ENCODE measurements at places on chromosomes 7 and 10. TPM values are rescaled to one million over a fixed set of nuclear protein-coding genes. Genes with fewer than 3 reads are reported as not detected.

The GSTO2 gene
- total RNA-seq, result 1.5 TPM

The CACNA2D1 gene
- total RNA-seq, result 7.1 TPM

The ACSL5 gene
- total RNA-seq, result 0.39 TPM

The PRKG1 gene
- total RNA-seq, result 0.01 TPM

The DBNL gene
- 71.2 TPM for total RNA-seq

The C10orf143 gene
- total RNA-seq, result 0.86 TPM

The TMEM168 gene
- 6.5 TPM for total RNA-seq

The CLDN15 gene
- 12.8 TPM for total RNA-seq

The PRR15 gene
- 4.6 TPM for total RNA-seq
